ENCODE measurements at places on chromosomes 4 and X.
A peak's percentile ranks its signal among the peaks of the same experiment; 100 is the strongest.

DNA sequence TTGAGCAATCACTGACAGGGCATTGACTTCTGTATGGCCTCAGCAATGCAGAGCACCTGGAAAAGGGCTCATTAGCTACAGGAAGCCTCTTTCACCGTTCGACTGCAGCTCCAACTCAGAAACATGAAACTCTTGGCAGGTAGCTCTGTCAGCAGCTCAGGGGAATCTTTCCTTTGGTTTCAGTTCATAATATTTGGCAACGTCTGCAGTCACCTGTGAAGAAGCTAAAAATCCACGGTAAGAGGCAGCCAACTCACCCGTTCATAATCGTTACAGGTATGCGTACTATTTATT lies 354.9 kb downstream of the CAMK2D start:
- DNase-seq = no peak

DNA sequence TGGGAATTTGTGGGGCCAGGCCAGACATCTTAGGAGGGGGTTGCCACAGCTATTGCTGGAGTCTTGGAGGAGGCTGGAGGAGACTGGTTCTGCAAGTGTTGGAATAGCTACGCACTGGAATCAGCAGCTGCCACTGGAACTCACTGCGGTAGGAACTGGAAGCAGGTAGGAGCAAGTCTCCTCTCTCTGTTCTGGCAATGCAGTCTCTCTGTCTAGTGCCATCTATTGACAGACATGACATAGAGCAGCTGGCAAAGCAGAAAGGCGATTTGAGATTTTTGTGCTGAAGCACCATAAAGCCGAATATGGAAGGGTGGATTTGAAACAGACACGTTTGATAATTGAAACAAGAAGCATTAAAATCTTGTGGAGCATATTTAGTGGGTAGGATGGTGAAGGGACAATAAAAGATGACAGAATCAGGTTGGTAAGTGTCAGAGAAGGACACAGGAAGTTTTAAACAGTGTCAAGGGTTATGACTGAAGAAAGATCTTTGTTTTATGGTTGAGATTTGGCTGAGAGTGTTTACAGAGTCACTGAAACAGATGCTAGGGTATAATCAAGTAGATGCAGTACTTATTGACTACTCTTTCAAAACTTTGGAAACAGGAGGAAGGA lies 23.5 kb upstream of the SYNPO2 start:
- DNase-seq = peak; percentile 68

- no peak for DNase-seq
These were observed 67.0 kb upstream of the HMX1 start for GRCh38 chr4:8938623-8939022.

GRCh38 chr4:62449538-62449937 lies 1249.4 kb downstream of the ADGRL3 start:
- peak; percentile 11 for DNase-seq

GRCh38 chr4:178481564-178481963 lies 1039.3 kb upstream of the AGA start:
- no peak for DNase-seq

GRCh38 chrX:33156152-33156726 lies 55.1 kb downstream of the DMD start:
- no peak for DNase-seq

DNA sequence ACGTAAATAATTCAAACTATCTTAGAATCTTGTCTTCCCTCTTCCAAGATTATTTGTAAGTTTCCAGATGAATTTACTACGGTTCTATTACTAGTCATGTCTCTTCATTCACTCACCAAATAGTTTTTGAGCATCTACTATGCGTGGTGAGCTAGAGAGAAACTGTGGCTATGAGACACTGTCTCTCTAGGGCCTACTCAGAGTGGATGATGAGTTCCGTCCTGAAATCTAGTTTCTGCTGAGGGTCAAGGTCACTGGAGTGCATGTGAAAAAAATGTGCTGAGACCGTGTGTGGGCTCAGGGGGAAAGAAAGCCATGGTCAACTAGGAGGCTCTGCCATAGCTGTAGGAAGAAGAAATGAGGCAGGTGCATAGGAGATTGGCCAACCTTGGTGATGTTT lies 320.2 kb upstream of the GATB start:
- DNase-seq = no peak

DNA sequence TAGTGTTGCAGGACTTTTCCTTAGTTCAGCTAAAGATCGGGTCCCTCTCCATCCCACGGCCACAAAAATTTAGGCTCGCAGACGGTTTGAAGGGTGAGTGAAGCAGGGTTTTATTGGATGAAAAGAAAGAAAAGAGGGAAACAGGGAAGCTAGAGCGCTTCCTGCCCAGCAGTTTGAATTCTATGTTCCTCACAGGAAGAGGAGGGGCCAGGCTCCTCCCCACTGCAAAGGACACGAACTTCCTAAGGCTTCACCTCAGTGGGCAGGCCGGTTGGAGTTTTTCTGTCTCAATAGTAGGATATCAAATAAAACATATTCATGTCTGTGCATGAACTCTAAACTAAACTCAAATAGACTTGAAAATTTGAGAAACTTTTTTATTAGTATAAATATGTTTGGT lies 27.4 kb downstream of the DAPP1 start:
- no peak for DNase-seq

GRCh38 chrX:111375747-111376146 lies 36.2 kb downstream of the DCX start:
- peak; percentile 71 for DNase-seq

DNA sequence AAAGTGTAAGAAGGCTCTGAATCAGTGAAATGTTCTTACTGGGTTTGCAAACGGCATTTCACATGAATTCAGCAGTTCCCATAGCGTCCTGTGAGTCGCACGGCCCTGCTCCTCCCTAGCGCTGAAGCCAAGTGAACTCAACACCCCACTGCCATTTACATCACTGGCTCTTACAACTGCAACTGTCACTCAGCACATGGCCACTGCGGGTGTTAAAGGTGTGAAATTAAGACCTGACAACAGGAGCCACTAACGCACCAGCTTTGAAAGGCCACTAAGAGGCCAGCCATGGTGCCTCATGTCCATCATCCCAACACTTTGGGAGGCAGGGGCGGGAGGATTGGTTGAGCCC lies 31.7 kb downstream of the RNF212 start:
- peak; percentile 28 for DNase-seq

- DNase-seq = no peak
These were observed 18.5 kb downstream of the AMELX start for GRCh38 chrX:11311706-11312105.

- no peak for DNase-seq
These were observed 180.1 kb upstream of the S100G start for GRCh38 chrX:16469870-16470269.

DNA sequence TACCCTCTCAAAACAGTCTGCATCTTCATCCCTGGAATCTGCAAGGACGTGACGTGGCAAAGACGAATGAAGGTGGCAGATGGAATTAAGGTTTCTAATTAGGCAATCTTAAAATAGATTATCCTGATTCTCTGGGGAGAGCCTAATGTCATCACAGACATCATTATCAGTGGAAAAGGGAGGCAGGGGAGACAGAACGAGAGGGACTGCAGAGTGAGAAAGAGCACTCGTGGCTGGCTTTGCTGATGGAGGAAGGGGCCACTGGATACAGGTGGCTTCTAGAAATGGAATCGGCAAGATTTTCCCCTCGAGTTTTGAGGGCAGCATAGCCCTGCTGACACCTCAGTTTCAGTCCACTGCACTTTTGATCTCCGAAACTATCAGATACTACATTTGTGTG lies 110.6 kb downstream of the ASMT start:
- no peak for DNase-seq

DNA sequence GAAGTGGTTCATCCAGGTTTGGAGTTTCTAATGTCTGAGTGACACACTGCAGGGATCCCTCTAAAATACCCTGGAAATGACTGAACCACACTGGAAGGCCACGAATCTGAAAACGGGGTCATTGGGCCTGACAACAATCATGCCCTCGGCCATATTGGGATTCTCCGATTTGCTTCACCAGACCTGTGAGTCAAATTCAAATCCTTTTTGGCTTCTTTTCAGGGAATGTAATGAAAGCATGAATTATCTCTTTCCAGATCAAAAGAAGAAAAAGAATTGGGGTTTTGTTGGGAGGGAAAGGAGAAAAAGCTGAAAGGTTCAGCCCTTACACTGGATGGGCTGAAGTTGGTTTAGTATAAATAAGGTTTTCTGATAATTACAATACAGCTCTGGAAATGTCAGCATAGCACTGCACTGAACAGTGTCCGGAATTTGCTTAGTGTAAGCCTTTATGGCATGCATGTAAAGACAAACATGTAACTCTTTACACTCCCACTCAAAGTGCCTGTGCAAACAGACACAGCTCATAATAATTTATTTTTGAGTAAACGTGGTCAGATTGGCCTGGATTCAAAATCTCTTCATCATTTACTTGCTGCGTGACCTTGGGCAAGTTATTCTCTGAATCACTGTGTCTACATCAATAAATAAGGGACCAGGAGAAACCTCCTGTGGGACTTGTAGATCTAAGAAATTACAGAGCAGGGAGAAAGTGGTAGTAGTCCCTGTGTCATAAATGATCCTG lies 21.4 kb downstream of the CT47C1 start:
- no peak for DNase-seq

GRCh38 chrX:38847206-38847902 lies 46.1 kb downstream of the MID1IP1 start:
- DNase-seq = no peak

- DNase-seq = no peak
These were observed 658.7 kb downstream of the TLL1 start for GRCh38 chr4:166531703-166532102.

DNA sequence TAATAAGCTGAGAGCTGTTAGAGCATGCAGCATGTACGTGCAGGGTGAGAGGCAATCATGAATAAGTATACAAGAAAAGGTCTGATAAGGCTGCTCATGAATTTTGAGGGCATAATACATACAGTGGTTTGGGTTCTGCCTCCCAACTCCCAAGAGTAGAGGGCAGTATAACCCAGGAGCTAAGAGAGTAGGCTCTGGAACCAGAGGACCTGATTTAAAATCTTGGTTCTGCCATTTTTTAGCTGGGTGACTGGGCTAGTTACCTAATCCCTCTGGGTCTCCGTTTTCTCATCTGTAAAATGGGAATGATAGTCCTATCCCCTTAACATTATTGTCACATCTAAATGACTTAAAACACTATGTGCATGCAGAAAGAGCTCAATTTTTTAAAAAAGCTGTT lies 85.3 kb downstream of the LNX1 start:
- no peak for DNase-seq

- peak; percentile 95 for DNase-seq
These were observed 961 bp upstream of the NOCT start for GRCh38 chr4:139014371-139015268.

- DNase-seq = no peak
These were observed 201.8 kb downstream of the SLC39A8 start for GRCh38 chr4:102143433-102143832.

DNA sequence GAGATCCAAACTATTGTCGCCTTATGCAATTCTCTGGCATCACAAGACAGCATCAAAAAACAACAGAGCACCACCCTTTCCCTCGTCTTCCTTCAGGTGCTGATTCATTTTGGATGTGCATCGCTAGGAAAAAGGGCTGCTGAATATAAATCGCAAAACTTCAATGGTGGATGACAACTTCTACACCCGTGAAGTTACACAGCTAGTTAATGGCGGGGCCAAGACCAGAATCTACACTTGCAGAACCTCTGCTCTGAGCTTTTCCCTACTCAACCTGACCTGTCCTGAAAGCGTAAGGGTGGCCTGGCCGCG lies 674 bp downstream of the GNPDA2 start:
- DNase-seq = no peak

DNA sequence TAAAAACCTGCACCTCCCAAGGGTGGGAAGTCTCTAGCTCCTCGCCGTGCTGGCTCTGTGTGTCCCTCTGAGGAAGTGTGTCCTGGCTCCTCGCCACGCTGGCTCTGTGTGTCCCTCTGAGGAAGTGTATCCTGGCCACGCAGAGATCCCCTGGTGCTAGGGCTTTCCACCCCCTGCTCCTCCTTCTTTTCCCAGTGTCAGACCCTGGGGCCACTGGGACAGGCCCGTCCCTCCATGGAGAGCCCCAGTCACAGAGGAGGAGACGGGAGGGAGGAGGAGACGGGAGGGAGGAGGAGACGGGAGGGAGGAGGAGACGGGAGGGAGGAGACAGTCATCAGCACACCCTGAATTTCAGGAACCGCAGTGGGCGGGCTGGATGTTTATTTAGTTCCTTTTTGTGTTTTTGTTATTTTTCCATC lies 53.8 kb upstream of the HGFAC start:
- peak; percentile 44 for DNase-seq

DNA sequence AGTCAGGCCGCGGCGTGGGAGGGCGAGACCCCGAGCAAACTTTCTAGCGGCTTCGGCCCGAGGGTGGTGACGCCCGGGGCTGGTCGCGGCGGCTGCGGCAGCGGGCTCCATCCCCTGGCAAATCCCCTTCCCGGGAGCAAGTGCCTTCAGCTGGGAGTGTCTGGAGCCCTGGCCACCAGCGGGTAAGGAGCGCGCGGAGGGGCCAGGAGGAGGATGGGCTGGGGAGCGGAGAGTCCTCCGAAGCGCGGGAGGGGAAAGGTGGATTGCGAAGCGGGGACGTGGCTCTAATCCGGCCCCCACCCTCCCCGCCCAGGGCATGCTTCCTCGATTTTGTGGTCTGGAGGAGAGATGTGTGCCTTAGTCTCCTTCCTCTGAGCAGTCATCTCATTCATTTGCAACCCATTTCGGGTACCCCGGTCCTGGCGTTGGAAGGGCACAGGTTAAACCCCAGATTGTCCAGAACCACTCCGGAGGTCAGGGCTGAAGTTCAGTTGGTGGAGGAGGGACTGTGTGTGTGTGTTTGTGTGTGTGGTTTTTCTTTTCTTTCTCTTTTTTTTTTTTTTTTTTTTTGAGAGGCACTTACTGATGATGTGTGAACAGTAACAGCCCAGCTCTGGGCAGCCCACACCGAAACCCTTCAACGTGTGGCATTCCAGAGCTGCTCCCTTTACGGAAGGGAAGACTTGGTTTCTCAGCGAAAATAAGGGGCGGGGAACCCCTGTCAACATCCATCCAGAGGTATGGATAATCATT lies 516 bp downstream of the SGMS2 start:
- DNase-seq = peak; percentile 52

- DNase-seq = no peak
These were observed 1681.9 kb upstream of the ADGRL3 start for GRCh38 chr4:59518005-59518823.

DNA sequence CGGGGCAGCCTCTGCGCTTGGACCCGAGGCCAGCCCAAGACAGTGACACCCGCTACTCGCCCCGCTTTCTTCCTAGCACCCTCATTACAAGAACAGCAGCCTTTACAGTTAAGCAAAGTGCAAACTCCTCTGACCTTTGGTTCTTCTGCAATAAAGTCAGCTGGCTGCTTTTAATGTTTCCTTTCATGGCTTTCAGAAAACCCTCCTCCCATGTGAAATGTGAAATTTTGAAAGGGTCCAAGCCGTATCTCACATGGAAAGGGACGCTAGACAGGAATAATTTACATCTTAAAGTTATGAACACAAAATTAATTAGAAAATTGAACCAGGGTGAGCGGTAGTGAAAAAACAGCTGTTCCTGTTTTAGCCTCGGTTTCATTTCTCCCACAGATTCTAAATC lies 520.1 kb upstream of the FRG1 start:
- DNase-seq = no peak

DNA sequence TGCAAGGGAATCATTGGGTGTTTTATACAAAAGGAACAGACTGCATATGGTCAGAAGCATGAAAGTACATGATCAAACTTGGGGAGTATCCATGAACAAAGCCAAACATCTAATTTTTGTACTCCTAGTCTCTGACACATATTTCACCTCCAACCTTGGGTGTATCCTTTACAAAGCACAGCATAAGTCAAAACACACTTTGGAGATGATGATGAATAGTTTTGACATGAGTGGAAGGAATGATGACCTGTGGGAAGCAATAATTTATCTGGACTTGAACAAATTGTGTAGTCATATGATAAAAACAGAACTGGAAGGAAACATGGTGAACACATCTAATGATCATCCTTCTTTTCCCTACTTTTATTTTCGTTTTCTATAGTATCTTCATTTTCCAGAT lies 108.7 kb upstream of the PLS3 start:
- DNase-seq = no peak
